ENCODE measurements at places on chromosomes 12 and 14.

GRCh38 chr14:72610831-72611200, 283.1 kb downstream of the DPF3 start:
- no peak for DNase-seq

GRCh38 chr14:52783206-52783605, 8.2 kb downstream of the GNPNAT1 start:
- DNase-seq: no peak

DNA sequence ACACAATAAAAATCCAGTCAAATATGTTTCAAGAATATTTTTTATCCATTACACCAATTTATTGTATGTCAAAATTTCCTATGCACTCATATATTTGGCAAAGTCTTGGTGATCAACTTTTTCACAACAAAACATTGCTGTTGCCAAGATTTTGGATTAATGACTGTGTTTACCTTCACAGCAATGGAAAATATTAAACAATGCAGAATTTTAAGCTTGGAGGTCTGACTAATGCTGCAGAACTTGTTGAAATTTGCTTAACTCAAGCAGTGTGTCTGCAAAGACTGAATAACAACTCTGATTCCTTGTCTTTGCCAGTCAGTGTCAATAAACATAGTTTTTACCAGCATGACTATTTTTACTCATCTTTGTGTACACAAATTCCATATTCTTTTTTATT, 336.4 kb downstream of the CCER1 start:
- no peak for DNase-seq

- DNase-seq: no peak
Measured at GRCh38 chr12:10331642-10332239, 24.1 kb downstream of the KLRD1 start.

DNA sequence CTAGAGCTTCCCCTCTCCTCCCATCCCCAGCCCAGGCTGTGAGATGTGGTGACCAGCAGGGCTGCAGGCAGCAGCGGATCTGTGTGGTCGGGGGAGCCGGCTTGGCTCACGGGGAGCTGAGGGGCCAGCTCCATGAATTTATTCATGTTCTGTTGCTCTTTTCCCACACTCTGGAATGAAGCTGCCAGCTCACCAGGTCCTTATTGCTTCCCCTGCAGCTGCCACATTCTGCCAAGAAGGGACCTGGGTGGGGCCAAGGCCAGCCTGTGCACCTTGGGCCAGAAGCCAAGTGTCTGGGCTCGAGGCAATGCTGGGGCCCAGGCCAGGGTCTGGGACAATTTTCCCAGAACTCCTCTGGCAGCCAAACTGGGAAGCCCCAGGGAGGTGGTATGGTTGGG, 2.5 kb upstream of the C1QL4 start:
- DNase-seq: no peak

DNA sequence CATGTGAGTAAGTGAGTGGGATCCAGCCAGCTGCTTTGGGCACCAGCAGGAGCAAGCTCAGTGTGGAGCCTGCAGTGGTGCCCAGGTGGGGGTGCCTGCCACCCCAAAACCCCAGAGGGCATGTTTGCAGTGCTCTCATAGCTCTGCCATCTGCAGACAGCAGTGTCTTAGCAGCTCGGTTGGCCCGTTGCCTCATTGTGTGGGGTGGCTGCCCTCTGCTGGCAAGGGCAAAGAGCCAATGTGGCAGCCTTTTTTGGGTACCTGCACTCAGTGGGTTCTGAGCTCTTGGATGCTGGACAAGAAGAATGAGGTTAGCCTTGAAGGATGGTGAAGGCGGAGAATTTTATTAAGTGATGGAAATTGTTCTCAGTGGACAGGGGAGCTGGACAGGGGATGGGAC, 52.3 kb downstream of the NEUROD4 start:
- peak; percentile 72 for DNase-seq

DNA sequence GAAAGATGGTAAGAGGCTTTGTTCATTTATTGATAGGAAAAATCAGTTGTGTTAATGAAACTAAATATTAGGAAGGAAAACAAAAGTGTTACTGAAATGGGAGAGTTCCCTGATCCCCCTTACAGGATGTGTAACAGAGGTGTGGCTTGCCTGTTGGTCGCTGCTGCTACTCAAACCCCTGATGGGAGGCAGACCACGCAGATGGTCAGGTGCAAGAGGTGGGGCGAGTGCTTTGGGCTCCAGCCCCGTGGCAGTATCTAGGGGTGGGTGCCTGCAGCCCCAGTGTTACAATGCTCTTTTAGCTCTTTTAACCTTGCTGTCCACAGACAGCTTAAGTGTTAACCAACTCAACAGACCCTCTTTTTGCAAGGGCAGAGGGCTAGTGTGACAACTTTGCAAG, 319.6 kb upstream of the DCN start:
- DNase-seq: no peak

- DNase-seq: no peak
Measured at GRCh38 chr12:94571556-94571955, 78.8 kb downstream of the TMCC3 start.

DNA sequence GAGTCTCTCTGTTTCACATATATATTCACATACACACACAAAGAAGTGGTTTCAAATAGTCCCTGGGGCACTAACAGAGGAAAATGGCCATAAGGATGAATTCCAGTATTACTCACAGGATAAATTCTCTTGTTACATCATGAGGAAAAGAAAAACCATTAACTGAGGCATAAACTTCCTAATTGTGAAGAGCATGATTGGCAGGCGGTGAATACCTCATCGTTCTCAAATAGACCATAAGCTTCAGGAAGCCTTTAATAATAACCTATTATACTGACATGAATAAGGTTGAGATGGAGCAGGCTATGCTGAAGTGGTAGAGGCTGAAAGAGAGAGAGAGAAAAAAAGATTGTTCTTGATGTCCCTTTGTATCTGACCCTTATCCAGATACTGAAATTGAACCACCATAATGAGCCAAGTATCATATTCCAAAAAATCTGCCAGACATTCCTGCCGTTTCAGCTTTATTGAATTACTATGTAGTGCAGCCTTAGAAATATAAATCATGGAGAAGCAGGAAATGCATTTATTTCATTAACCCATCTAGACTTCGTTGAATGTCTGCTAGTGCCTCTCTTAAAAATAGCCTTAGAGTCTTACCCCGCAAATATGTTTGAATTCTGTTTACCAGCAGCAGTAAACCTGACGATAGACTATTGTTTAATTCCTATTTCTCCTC, 86.8 kb downstream of the NUAK1 start:
- DNase-seq: no peak

GRCh38 chr12:30485230-30485890, 210.3 kb downstream of the IPO8 start:
- no peak for DNase-seq

DNA sequence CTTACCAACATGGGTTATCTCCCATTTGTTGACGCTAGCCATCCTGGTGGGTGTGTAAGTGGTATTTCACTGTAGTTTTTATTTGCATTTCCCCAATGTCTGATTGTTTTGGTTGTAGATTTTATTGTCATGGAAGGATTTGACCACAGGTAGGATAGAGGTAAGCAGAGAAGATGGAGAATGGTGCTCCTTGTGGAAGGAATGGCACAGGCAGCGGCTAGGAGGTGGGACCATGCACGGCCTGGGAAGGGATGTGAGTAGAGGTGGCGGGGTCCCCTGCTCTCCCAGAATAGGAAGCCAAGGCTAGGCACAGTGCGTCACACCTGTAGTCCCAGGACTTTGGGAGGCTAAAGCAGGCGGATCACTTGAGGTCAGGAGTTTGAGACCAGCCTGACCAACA, 41.4 kb downstream of the PHETA1 start:
- no peak for DNase-seq

- no peak for DNase-seq
Measured at GRCh38 chr12:1851151-1851701, 30.9 kb downstream of the LRTM2 start.

GRCh38 chr12:42361909-42362646, 36.1 kb downstream of the PPHLN1 start:
- DNase-seq: no peak

DNA sequence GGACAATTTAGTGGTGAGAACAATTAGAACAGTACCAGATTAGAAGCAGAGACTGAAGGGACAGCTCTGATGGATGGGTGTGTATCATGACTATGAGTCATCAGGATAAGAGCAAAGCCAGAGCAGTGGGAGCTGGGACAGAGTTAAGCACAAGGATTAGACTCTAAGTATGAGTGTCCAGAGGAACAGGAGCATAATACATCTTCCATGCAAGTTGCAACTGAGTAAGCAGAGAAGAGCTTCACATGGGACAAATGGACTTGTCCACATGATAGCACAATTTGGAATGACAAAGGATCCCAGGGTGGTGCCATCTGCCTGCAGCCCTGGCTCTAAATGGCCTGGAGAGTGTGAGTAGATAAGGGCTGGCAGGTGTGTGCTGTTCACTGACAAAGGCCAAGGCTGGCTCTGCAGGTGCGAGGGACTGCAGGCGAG, 226.4 kb upstream of the CAND1 start:
- no peak for DNase-seq

All from stimulated activated CD4-positive, alpha-beta T cell treated with anti-CD3 and anti-CD28 coated beads, Interleukin-4, amount 100 ng/mL, for 4 hours (primary cell).